ENCODE measurements at places on chromosomes 2 and 18.
A peak's percentile ranks its signal among the peaks of the same experiment; 100 is the strongest.

GRCh38 chr18:48398074-48398473 is 11.1 kb downstream of the ZBTB7C start:
- no peak for DNase-seq

- DNase-seq: peak; percentile 44
These were observed 10.6 kb upstream of the HOXD4 start for GRCh38 chr2:176140513-176141317.

DNA sequence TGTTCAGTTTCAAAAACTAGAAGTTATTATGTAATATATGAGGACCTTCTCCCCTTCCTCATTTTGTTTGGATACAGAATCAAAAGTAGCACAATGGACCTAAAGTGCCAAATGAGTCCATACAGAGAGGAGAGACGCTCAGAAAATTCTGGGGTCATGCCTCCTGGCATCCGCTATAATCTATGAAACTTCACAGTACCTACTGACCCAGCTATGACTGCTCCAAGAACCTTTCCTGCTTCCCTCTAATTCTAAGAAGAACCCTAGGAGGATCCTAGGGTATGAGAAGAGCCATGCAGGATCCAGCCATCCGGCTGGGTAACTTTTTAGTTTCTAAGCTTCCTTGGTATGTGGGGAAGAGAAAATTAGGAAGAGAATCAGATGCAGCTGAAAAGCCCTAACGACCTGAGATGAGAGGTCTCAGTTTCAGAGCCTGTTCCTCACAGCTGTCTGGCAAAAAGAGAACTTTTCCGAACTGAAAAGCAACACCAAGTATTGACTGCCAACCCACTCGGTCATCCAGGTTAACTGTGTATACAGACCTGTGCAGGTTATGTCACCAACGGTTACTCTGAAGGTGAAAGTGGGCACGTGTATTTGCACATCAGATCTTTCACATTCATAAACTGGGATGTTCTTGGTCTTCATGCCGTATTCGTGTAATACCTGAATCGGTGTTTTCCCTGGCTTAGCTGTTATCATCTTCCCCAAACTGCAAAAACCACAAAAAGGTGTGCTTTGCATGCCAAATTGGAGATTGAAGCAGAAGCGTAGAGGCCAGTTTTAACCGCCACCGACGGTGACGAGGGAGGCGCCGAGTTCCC is 1.1 kb downstream of the PRKRA start:
- DNase-seq: no peak

DNA sequence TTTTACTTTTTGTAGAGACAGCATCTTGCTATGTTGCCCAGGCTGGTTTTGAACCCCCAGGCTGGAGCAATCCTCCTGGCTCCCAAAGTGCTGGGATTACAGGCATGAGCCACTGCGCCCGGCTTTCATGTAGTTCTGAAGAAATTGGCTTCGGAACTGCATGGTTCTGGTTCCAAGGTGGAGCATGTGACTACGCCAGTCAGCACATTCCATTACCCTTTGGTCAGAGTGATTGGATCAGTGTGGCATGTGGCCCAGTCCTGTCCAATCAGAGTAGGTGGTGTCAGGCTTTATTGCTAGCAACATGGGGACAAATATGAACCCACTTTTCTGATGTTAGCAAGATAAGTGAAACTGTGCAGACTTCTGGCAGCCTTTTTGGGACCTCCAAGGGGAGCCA is 16.3 kb upstream of the ATOH8 start:
- DNase-seq: no peak

DNA sequence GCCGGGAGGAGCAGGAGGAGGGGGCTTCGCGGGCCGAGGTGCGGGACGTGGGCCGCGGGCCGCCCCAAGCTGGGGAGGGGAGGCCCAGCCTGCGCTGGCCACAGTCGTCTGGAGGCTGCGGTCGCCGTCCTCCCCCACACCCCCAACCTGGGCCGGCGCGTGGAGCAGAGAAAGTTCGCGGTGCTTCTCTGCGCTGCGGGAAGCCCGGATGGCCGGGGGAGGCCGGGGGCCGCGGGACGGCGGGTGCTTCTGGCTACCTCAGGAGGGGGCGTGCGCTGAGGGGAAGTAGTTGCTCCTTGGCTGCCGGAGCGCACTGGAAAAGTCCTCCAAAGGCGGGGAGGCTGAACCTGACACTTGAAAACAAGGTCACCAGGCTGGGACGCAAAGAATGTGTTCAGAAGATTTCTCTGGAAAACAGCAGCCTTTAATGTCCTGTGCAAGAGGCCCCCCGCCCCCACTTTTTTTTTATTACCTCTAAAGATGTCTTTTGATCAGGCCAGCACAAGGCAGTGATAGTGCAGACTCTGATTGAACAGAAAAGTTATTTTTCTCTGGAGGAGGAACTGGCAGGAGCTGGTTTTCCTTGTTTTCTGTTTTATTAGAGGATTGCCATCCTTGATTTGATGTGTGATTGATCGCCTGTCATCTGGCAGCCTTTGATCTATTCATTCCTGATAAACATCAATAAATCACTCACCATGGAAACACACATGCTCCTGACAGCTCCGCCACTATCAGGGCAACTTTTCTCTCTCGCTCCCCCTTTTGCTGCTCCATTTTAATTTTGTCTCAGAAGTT is 1.6 kb downstream of the TSHZ1 start:
- DNase-seq: no peak

DNA sequence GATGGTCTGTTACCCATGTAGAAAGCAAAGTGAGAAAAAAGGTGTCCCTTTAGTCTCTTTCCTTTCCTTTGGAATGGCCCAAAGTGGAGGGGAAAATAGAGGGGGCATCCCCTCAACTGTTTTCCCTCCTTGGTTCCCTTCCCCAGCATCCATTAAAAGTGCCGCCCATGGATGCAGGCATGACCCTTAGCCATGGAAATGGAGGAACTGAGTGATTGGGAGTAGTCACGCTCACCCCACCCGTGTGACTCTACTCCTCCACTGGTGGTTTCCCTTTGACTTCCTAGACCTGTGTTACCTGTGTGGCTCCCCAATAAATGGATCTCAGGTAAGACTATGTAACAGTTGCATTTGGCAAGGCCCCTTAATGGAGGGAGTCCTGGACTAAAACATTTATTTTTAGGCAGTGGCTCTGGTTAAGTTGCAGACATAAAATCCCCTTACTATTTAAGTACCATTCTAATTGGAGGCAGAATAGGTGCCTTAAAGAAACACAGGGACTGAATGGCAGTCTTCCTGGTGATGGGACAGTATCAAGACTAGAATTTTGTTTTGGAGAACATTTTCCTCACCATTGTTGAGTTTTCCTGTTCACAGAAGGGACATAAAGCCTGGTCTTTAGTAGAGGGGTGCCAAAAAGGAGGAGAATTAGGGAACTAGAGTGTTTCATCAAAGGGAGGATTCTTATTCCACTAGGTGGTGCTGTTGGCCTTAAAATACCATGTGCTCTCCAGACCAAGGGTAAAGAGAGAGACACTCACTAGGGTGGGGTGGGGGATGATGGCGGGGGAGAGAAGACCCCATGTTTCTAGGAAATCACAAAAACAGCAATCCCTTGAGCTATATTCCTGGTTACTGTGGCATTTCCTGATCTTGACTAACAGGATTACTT is 25.7 kb upstream of the PLA2R1 start:
- DNase-seq: no peak

DNA sequence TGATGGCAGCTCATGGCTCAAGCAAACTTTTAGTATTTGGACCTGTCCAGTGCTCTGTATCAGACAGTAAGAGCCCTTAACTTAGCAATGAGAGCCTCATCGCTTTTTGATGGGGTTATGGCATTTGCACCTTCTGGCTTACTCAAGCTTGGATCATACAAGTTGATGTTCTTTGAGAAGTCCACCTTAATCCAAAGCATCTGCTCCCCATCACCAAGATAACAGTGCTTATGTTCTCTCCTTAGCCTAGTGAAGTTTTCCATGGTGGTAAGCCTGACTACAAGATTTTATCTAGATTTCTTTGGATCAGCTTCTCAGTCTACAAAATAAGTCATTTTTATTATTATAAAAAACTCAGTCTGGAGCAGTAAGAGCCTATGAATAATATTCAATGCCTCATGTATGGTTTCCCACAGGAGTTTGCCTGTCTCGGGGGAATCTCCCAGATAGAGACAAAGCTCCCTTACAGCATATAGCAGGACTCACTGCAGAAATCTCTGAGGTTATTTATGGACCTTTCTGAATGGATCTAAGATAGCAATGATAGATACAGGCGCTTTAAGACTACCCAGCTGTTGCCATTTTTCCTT is 472.2 kb upstream of the LINC00305 start:
- DNase-seq: no peak

- DNase-seq: no peak
These were observed 510.1 kb upstream of the SLC39A10 start for GRCh38 chr2:195146761-195147541.

- DNase-seq: no peak
These were observed 46.8 kb upstream of the DNMT3A start for GRCh38 chr2:25388491-25388890.

- no peak for DNase-seq
These were observed 28.3 kb downstream of the TNS1 start for GRCh38 chr2:217974389-217975005.

DNA sequence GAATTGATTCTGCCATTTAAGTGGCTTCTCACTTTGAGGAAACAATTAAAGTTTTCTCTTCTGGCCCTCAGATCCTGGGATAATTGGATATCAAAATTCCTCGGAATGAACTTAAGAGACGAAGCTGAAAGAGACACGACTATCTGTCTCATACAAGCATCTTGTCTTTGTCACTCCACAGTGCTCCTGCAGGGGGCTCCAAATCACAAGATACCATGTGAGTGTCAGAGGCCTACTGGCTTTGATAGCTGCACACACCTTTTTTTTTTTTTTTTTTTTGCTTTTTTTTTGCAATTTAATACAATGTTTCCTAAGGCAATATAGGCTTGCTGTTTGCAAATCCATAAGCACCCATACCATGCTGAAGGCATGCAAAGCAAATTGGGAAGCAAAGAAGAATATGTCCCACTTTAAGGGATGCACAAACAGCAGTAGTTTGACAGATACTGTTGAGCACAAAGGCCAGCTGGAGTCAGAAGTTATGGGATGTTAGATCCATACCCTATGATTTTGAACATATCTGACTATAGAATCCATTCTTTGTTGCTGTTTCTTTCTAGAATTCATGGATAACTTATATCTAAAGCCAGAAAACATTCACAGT is 109.0 kb upstream of the CBLN2 start:
- DNase-seq: no peak

- no peak for DNase-seq
These were observed 155.2 kb downstream of the BCL2 start for GRCh38 chr18:63164396-63164795.

DNA sequence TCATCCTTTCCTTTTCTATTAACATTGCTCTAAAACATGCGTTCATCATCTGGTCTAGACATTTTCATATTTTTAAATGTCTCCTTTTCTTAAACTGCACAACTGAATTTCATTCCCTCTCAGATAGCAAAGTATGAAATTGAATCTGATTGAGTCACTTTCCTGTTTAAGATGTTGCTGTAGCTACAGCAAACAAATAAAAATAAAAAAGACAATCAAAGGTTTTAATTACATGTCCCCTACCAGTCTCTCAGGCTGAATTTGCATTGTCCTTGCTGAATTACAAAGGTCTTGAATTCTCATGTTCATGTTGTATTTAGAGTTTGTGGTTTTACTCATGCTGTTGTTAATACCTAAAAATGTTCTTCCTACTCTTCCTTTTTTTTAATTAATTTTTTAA is 537.9 kb upstream of the LRATD1 start:
- DNase-seq: no peak

DNA sequence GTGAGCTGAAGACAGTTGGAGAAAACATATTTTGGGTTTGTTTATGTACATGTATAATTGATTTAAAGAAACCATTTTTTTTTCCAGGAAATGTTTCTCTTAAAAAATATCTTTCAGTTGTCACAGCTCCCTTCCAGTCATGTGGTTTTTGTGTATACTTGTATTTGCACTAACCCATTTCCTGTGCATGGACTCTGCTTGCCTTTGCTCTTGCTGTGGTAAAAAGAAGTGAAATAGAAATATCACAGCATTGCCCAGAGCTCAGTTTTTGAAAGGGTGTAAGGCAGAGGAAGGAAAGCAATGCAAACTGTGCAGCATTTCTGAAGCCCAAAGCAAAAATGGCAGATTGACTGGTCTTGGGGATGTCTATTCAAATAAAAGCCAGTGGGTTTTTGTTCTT is 10.4 kb upstream of the DOCK10 start:
- no peak for DNase-seq

GRCh38 chr2:203469546-203469945 is 65.6 kb downstream of the RAPH1 start:
- DNase-seq: no peak

DNA sequence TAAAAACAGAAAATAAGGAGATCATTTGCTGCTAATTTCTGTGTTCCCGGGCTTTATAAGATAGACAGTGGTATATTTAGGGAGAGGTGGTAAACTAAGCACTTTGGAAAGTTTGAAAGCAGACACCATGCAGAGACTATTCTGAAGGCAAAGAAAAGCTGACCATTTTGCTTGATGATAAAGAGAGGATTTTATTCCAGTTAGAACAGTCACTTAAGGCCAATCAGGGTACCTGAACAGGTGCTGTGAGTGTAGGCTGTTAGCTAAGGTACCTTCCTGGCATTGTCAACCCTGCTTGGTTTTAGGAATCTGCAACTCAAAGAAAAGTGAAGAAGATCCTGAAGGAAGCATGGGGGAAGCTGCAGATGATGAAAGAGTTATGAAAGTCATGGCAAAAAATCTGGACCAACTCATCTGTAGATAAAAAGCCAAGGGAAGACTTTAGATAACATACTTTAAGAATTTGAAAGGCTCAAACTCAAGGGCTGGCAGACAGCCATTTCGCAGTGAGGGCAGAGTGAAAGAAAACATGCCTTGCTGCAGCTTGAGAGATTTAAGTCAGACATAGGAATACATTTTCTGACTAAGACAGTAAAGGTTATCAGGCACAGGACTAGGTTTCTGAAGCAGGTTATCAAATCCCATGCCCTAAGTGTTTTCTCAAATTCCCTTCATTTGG is 80.1 kb upstream of the ARL5A start:
- no peak for DNase-seq

DNA sequence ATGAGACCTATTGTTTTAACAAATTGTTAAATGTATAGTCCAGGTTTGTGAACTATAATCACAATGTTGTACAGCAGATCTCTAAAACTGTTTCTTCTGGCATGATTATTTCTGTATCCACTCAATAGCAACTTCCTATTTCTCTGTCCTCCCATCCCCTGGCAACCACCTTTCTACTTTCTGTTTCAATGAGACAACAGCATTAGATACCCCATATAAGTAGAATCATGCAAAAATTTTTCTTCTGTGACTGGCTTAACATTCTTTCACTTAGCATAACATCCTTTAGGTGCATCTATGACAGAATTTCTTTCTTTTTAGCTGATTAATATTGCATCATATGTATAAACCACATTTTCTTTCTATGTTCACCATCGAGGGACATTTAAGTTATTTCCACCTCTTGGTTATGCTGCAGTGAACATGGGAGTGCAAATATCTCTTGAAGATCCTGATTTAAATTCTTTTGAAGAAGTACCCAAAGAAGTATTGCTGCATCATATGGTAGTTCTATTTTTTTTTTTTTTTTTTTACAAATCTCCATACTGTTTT is 713.5 kb downstream of the LRP1B start:
- DNase-seq: no peak

GRCh38 chr18:28792404-28793086 is 615.6 kb upstream of the CDH2 start:
- DNase-seq: no peak

All from stimulated activated CD4-positive, alpha-beta T cell treated with anti-CD3 and anti-CD28 coated beads, Interleukin-1b, Interleukin-23, amount 100 ng/mL, for 1 hour (primary cell).